ENCODE measurements at places on chromosomes 7 and 10. TPM values are rescaled to one million over a fixed set of nuclear protein-coding genes. Genes with fewer than 3 reads are reported as not detected.

The AEBP1 gene
- total RNA-seq: not detected

The ASAH2B gene
- total RNA-seq: 5.2 TPM

DNA sequence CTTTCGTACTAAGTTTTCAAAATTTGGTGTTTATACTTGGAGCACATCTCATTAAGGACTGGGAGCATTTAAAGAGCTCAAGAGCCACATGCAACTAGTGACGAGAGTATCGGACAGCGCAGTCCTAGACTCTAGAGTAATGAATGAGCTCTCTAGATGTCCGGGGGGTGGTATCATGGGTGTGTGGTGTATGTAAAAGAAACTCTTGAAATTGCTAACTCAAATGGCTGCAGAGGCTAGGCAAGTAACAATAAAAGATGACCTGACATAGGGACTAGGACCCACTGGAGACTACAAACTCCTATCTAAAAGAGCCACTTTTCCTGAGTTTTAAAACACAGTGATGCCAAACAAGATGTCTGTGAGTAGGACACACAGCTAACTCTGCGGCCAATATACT lies 14.0 kb downstream of the MYOZ1 start:
- H3K27ac ChIP-seq: no peak overlapping the region
- no peaks in the 10 kb centered on the region for H3K36me3 ChIP-seq
- DNase-seq: no peak
- no peaks in the 10 kb centered on the region for H3K27me3 ChIP-seq

DNA sequence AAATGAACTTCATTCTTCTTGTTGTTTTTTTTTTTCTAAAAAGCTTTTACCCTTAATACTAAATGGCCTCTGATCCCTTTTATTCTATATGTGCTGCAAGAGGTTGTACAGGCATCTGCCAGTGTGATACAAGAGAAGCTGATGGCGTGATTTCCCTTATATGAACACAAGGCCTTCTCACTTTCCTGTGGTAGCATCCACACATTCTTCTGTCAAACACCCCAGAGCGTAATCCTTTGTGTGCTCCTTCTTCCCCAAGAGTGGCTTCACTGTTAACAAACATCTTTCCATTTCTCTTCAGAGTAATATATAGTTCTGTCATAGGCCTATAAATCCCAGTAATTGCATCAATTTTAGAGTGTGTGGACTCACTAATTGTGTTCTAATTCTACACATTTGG lies 86.3 kb upstream of the CAPZA2 start:
- H3K36me3 ChIP-seq: peaks cover 92% of the 10 kb centered on the region
- no peak overlapping the region for H3K4me3 ChIP-seq
- no peak overlapping the region for H3K27ac ChIP-seq
- no peaks in the 10 kb centered on the region for H3K27me3 ChIP-seq

- H3K36me3 ChIP-seq: peaks cover 39% of the 10 kb centered on the region
- peak overlapping the region; percentile 69 for H3K4me3 ChIP-seq
- H3K4me1 ChIP-seq: peaks cover 57% of the 10 kb centered on the region
- peak overlapping the region; percentile 89 for H3K27ac ChIP-seq
- DNase-seq: no peak
Measured at GRCh38 chr10:1049425-1049958, 573 bp upstream of the IDI1 start.

DNA sequence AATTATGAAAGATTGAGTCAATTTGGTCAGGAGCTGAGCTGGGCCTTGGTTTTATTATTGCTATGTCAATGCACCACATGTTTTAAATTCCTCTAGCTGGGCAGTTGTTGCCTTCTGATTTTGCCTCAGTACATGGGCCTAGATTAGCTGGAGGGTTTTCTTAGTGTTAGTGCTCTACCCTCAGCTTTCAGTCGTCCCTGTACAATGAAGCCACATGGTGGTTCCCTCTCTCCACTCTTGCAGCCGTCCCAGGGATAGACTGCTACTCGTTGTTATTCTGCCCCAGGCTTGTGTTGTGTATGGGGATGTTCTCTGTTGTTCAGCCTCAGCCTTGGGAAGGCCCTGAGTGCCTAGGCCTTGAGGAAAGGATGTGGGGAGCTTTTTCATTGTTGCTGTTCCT lies 37.0 kb downstream of the NHLRC2 start:
- peaks cover 6% of the 10 kb centered on the region for H3K4me1 ChIP-seq
- no peak overlapping the region for H3K27ac ChIP-seq
- peaks cover 31% of the 10 kb centered on the region for H3K36me3 ChIP-seq

Measured in Karpas-422 (cell line).